ENCODE measurements at places on chromosomes 5 and 9. TPM values are rescaled to one million over a fixed set of nuclear protein-coding genes. Genes with fewer than 3 reads are reported as not detected.

ELOVL7 gene
- 0.47 TPM for total RNA-seq

FCN2 gene
- total RNA-seq = not detected

SPATA24 gene
- 4.6 TPM for total RNA-seq

- peaks cover 2% of the 10 kb centered on the region for H3K27me3 ChIP-seq
- no peak overlapping the region for H3K4me3 ChIP-seq
- H3K27ac ChIP-seq = no peak overlapping the region
- no peaks in the 10 kb centered on the region for H3K36me3 ChIP-seq
- DNase-seq = no peak
Observed at GRCh38 chr9:109138421-109138820, 18.7 kb upstream of the TMEM245 start.

DNA sequence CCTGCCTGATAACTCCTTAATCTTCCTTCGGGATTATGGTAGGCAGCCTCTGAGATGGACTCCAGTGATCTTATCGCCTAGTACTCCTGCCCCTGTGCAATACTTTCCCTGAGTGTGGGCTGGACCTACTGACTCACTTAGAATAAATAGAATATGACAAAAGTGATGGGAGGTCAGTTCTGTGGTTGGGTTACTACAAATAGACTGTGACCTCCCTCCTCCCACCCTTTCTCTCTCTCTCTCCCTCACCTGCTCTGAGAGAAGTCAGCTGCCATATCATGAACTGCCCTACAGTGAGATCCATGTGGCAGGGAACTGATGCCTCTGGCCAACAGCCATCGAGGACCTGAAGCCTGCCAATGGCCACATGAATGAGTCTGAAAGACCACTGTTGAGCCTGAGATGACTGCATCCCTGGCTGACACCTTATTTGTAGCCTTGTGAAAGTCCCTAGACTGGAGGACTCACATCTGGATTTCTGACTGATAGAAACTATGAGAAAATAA is 31.7 kb downstream of the NRG2 start:
- no peaks in the 10 kb centered on the region for H3K4me1 ChIP-seq
- no peaks in the 10 kb centered on the region for H3K36me3 ChIP-seq
- no peak for DNase-seq
- H3K27me3 ChIP-seq = peaks cover 27% of the 10 kb centered on the region

- H3K4me1 ChIP-seq = peaks cover 5% of the 10 kb centered on the region
- H3K27ac ChIP-seq = no peak overlapping the region
- no peaks in the 10 kb centered on the region for H3K36me3 ChIP-seq
- no peak overlapping the region for H3K4me3 ChIP-seq
Observed at GRCh38 chr9:135081731-135082130, 5.7 kb upstream of the OLFM1 start.

- H3K36me3 ChIP-seq = peaks cover 4% of the 10 kb centered on the region
- DNase-seq = peak; percentile 92
- H3K4me1 ChIP-seq = peaks cover 38% of the 10 kb centered on the region
- peak within 1 kb of the TSS; percentile 89 for H3K4me3 ChIP-seq
- no peaks in the 10 kb centered on the region for H3K27me3 ChIP-seq
Observed at GRCh38 chr9:37575921-37576721, at the start of gene FBXO10. TSS of gene FBXO10 (minus strand) at chr9:37576380. CDS start at chr9:37541768, 34,612 bp downstream.

GRCh38 chr9:94097788-94098414 is 13.6 kb downstream of the PTPDC1 start:
- peaks cover 20% of the 10 kb centered on the region for H3K4me1 ChIP-seq
- no peaks in the 10 kb centered on the region for H3K27me3 ChIP-seq
- H3K27ac ChIP-seq = peak overlapping the region; percentile 47
- peaks cover 20% of the 10 kb centered on the region for H3K36me3 ChIP-seq

GRCh38 chr5:73317523-73317922 is 131.1 kb downstream of the FOXD1 start:
- H3K36me3 ChIP-seq = no peaks in the 10 kb centered on the region
- H3K4me3 ChIP-seq = no peak overlapping the region
- H3K27ac ChIP-seq = no peak overlapping the region
